ENCODE measurements at places on chromosomes 6 and 20.

GRCh38 chr6:112592159-112592558 lies 245.0 kb downstream of the RFPL4B start:
- no peak for DNase-seq

- DNase-seq: no peak
These were observed 13.5 kb upstream of the PNRC1 start for GRCh38 chr6:89066940-89067646.

DNA sequence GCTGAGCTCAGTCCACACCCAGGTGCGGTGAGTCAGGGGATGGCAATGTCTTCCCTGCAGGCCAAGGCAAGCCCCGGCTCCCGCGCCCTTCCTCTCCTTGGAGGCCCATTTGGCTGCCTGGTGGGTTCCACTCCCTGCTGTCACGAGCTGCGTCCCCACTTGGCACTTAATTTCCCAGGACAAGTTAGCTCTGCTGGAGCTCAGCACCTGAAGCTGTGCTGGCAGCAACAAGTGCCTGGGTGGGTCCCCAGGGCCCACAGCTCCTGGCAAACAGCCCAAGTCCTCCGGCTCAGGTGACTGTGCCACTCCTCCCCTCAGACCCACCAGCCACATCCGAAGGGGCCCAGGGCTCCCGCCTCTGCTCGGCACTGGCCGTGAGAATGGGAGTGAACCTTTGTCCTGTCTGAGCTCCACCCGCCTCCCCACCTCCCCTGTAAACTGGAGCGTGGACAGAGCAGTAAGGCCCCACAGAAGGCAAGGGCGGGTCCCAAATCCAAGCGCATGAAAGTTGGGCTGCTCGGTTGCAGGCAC lies 16.9 kb downstream of the LAMA5 start:
- DNase-seq: no peak

- DNase-seq: no peak
These were observed 39.2 kb downstream of the TRIM27 start for GRCh38 chr6:28884423-28885131.

DNA sequence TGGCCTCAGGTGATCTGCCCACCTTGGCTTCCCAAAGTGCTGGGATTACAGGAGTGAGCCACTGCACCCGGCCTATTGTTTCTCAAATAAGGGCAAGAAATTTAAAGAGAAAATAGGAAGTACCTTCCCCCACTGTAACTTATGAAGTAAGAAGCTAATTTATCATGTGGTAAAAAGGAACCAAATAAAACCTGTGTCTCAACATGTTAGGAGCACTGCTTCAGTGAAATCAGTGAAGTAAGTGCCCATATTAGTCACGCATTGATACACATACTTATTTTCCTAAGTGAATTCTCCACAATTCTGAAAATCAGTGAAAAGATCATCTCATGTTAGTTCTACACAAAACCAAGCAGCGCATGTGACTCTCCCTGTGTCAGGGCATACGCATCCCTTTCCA lies 14.2 kb upstream of the LPA start:
- DNase-seq: no peak

Data from muscle of back (tissue), 13 donors.